ENCODE measurements at places on chromosomes 2 and 18.

DNA sequence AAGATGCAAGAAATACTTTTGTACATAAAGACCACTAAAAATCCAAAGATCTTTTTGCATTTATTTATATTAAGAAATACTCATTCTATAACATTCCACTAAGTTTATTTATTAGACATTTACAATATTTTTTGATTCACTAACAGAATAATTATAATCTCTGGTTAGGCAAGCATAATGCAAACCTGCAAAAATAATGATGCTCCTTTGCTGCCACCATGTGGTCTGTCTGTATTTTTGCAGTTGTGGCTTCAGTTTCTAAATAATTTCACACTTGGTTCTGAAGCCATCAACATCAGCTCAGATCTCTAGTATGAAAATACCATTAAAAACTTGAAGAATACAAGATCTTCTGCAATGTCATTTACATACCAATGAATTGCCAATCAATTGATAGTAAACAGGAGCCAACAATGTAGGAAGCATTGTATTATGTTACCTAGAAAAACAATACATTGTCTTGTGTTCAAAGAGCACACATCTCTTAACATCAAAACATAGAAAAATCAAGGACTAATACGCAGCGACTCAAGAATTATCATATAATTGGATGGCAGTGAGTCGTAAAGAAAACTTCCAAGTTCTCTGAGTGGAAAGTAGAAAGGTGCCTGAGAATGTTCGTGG is 28.8 kb upstream of the WDR75 start:
- peak; percentile 5 for DNase-seq

DNA sequence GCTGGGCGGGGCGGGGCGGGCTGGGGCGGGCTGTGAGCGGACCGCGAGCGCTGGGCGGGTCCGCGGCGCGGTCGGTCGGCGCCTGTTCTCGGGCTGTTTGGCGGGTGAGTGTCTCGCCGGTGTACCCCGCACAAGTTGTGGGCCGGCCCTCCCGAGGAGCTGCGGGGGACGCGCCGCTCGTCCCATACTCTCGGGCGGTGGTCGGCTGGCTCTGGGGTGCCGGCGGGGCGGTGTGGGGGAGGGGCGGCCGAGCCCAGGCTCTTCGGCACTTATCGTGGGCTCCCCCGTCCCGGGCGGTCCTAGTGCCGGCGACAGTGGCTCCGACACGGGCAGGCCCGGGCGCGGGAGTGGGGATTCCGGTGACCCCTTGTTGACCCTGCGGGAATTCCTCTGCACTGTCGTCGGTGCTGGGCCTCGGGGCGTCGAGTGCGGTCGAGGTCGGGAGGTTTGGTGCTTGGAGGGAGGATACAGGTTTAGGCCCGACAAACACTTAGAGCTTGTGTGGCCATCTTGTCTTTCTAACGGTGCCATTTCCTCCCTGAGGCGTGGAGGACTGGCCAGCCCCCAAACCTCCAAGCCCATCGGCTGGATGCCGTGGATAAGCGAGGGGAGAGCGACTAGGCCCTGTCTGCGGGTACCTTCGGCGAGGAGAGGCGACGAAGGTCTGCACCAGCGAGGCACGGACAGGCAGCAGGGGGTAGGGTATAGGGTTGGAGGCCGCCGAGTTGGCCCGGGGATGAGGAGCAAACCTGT is at the start of gene SEPTIN2:
Gene SEPTIN2 (plus strand): TSS at position 47 of the 753 bp plus-strand sequence. CDS start 8,308 bp downstream, outside the sequence.
- no peak for DNase-seq

DNA sequence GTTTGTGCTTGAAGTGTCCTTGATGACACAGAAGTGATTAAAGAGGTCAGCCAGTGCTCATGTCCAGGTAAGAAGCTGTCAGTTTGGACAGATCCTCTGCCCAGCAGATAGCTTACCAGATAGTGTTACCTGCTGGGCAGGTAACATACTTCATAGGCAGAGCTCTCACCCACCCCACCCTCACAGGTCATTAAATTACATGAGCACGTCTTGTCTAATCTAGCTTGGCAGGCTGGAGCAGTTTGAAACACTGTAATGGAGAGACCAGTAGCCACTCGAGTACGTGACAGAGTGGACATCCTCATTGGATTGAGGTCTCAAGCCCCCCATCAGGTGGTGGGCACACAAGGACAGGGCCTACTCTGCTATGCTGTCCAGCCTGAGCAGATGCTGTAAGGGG is 27.1 kb downstream of the TTC32 start:
- DNase-seq, result no peak

DNA sequence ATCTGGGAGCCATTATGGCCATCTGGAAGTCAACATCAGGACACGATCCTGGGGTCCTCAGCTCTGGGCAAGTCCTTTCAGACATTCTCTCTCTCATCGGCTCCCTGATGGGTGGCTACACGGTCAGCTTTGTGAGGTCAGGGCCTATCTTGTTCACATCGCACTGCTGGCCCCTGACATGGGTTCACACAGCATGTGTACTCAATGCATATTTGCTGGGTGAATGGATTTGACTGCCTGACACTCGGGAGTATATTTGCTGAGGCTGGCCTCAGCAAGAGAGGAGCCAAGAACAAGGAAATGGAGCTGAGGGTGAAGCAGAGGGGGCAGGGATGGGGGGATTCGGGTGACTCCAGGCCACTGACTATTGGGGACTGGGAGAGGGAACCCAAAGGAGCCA is 50.5 kb downstream of the SLC4A5 start:
- DNase-seq, result no peak

GRCh38 chr2:120539937-120540718 is 194.2 kb downstream of the INHBB start:
- no peak for DNase-seq

GRCh38 chr18:44725300-44726058 is 44.8 kb downstream of the SETBP1 start:
- DNase-seq, result peak; percentile 43

Data from stimulated activated CD4-positive, alpha-beta T cell treated with anti-CD3 and anti-CD28 coated beads, TNF-alpha, amount 100 ng/mL, for 4 hours (primary cell).